Body of pancreas (tissue), 4 donors: ENCODE measurements at places on chromosomes 2 and 18. TPM values are rescaled to one million over a fixed set of nuclear protein-coding genes. Genes with fewer than 3 reads are reported as not detected.

The REEP1 gene
- 4.0 TPM for total RNA-seq

The UGT1A5 gene
- total RNA-seq: not detected

The DTNA gene
- total RNA-seq: 32.2 TPM

The CKAP2L gene
- total RNA-seq: under 0.01 TPM

The SETBP1 gene
- 37.2 TPM for total RNA-seq

The TUBA4B gene
- total RNA-seq: not detected

The PTPN2 gene
- total RNA-seq: 34.2 TPM

The SERPINB5 gene
- total RNA-seq: not detected

The ASB18 gene
- total RNA-seq: not detected

The SULT1C2 gene
- 25.7 TPM for total RNA-seq

The FER1L5 gene
- total RNA-seq: 3.6 TPM

The PLA2R1 gene
- total RNA-seq: 1.3 TPM

DNA sequence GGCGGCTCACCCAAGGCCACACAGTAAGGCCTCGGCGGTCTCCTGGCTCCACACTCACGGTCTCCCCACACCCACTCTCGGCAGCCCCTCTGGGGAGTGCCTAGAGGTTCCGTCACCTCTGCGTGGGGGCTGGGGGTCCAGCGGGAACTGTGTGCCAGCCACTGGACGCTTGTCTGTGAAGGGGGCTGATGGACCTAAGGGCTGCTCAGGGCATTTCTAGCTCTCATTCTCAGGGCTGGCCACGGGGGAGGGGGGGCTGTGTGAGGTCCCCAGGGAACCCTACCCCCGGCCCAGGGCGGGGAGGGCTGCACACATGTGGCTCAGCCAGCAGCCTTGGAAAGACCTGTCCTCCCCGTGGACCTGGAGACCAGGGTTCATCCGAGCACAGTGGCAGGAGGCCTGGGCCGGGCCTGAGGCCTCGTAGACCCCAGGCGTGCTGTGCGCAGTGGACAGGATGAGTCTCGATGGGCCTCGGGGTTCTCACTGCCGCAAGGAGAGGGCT lies 27.1 kb upstream of the ODC1 start:
- H3K4me1 ChIP-seq: peaks cover 6% of the 10 kb centered on the region
- H3K27me3 ChIP-seq: no peaks in the 10 kb centered on the region
- no peak overlapping the region for H3K4me3 ChIP-seq
- no peaks in the 10 kb centered on the region for H3K36me3 ChIP-seq

DNA sequence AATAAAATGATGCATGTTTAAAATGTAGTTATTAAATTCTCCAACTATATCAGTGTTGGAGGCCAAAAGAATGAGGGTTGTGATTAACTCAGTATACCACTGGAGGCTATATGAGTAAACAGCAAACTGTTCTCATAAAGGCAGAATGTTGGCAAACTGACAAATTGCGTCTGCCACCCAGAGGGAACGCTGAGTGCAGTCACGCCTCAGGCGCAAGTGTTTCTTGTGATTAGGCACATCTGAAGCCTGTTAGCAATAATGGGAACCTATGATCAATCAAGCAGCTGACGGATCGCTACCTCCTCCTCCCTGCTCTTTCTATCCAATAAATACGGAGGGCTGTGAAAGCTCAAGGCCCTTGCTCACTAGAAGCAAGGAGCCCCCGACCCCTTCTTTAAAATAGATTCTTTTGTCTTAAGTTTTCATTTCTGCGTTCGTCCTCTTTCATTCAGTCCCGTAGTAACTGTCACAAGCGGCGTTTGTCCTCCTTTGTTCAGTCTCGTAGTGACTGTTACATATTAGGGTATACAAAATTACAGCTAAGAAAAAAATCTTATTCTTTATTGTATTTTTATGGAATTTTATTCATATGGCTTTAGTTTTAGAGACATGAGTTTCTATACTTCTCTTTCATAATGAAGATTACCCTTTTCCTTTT lies 16.3 kb upstream of the RMND5A start:
- peak overlapping the region; percentile 79 for H3K27ac ChIP-seq
- no peak overlapping the region for H3K4me3 ChIP-seq
- H3K4me1 ChIP-seq: peaks cover 28% of the 10 kb centered on the region
- DNase-seq: peak; percentile 72
- no peaks in the 10 kb centered on the region for H3K36me3 ChIP-seq

DNA sequence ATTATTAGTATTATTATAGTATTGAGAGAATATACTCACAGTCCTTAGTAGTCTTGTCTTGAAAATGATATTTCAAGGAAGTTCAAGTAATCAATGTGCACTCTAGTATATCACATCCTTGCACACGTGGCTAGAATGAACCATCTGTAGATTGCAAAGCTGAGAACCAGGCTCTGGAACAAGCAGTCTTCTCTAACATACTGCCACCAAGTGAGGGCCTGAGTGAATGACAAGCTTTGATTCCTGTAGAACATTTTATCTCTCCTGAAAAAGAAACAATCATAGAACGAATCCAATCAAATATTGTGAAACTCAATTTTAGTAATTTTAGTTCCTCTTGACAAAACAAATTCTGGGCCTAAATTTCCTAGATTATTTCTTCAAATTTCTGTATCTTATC lies 55.3 kb upstream of the SULT1C3 start:
- H3K27ac ChIP-seq: no peak overlapping the region
- no peak for DNase-seq
- H3K4me1 ChIP-seq: no peaks in the 10 kb centered on the region
- H3K36me3 ChIP-seq: no peaks in the 10 kb centered on the region

GRCh38 chr2:160051371-160051800 lies 11.0 kb downstream of the PLA2R1 start:
- DNase-seq: no peak
- no peaks in the 10 kb centered on the region for H3K27me3 ChIP-seq
- no peaks in the 10 kb centered on the region for H3K36me3 ChIP-seq
- no peak overlapping the region for H3K4me3 ChIP-seq

GRCh38 chr2:130374587-130375290 lies 18.9 kb downstream of the PTPN18 start:
- no peak overlapping the region for H3K4me3 ChIP-seq
- no peaks in the 10 kb centered on the region for H3K36me3 ChIP-seq
- no peak overlapping the region for H3K27ac ChIP-seq
- H3K27me3 ChIP-seq: no peaks in the 10 kb centered on the region
- H3K4me1 ChIP-seq: peaks cover 30% of the 10 kb centered on the region
- DNase-seq: no peak

GRCh38 chr2:195559431-195559914 lies 97.6 kb upstream of the SLC39A10 start:
- H3K36me3 ChIP-seq: no peaks in the 10 kb centered on the region
- DNase-seq: peak; percentile 51
- peaks cover 6% of the 10 kb centered on the region for H3K4me1 ChIP-seq
- H3K27me3 ChIP-seq: no peaks in the 10 kb centered on the region

GRCh38 chr2:109649736-109650695 lies 35.9 kb downstream of the SOWAHC start:
- no peak for DNase-seq
- peaks cover 8% of the 10 kb centered on the region for H3K4me1 ChIP-seq
- H3K27me3 ChIP-seq: no peaks in the 10 kb centered on the region
- no peaks in the 10 kb centered on the region for H3K36me3 ChIP-seq
- no peak overlapping the region for H3K4me3 ChIP-seq

DNA sequence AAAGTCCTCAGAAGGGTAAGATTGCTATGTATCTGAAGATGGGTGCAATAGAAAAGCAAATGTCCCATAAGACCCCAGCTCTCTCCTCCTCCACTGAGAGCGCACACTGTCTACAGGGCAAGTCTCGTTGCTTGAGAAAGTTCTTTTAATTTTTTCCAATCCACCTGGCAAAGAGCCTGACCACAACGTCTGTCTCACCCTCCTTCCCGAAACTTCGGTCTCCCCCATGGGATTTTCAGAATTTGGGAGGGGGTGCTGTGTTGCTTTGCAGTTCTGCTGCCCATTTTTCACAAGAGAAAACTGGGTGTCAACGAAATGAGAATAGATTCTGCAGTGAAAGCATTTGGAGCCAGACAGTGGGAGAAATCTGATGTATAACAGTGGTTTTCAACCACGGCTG lies 40.4 kb downstream of the SERTAD2 start:
- peaks cover 17% of the 10 kb centered on the region for H3K4me1 ChIP-seq
- H3K27ac ChIP-seq: no peak overlapping the region
- H3K27me3 ChIP-seq: no peaks in the 10 kb centered on the region
- H3K36me3 ChIP-seq: no peaks in the 10 kb centered on the region

- H3K27ac ChIP-seq: no peak overlapping the region
- no peaks in the 10 kb centered on the region for H3K27me3 ChIP-seq
- H3K36me3 ChIP-seq: no peaks in the 10 kb centered on the region
- no peak overlapping the region for H3K4me3 ChIP-seq
- H3K4me1 ChIP-seq: no peaks in the 10 kb centered on the region
These were observed 131.6 kb downstream of the CCDC85A start for GRCh38 chr2:56315376-56315775.

GRCh38 chr2:3322311-3322970 lies 55.2 kb downstream of the EIPR1 start:
- DNase-seq: no peak
- H3K4me1 ChIP-seq: no peaks in the 10 kb centered on the region
- no peaks in the 10 kb centered on the region for H3K36me3 ChIP-seq
- H3K4me3 ChIP-seq: no peak overlapping the region
- no peak overlapping the region for H3K27ac ChIP-seq
- no peaks in the 10 kb centered on the region for H3K27me3 ChIP-seq

GRCh38 chr2:39394516-39394961 lies 42.5 kb downstream of the MAP4K3 start:
- no peaks in the 10 kb centered on the region for H3K36me3 ChIP-seq
- peaks cover 40% of the 10 kb centered on the region for H3K4me1 ChIP-seq
- no peak overlapping the region for H3K27ac ChIP-seq
- no peak overlapping the region for H3K4me3 ChIP-seq

- H3K27me3 ChIP-seq: no peaks in the 10 kb centered on the region
- no peaks in the 10 kb centered on the region for H3K36me3 ChIP-seq
- no peaks in the 10 kb centered on the region for H3K4me1 ChIP-seq
- no peak overlapping the region for H3K27ac ChIP-seq
These were observed 12.8 kb downstream of the IL18RAP start for GRCh38 chr2:102435741-102436140.

GRCh38 chr2:67626656-67627055 lies 229.5 kb downstream of the ETAA1 start:
- H3K36me3 ChIP-seq: no peaks in the 10 kb centered on the region
- no peaks in the 10 kb centered on the region for H3K4me1 ChIP-seq
- DNase-seq: no peak
- no peak overlapping the region for H3K4me3 ChIP-seq
- H3K27ac ChIP-seq: no peak overlapping the region

GRCh38 chr2:188291617-188292347 lies at the start of gene GULP1:
Gene GULP1, plus strand, starts transcription at chr2:188291874. Its CDS starts 185,829 bp downstream, at chr2:188477703.
- no peaks in the 10 kb centered on the region for H3K36me3 ChIP-seq
- no peaks in the 10 kb centered on the region for H3K27me3 ChIP-seq
- H3K27ac ChIP-seq: peak within 1 kb of the TSS; percentile 97
- H3K4me3 ChIP-seq: peak within 1 kb of the TSS; percentile 64
- DNase-seq: peak; percentile 78

GRCh38 chr2:191064590-191064989 lies 50.6 kb upstream of the STAT1 start:
- DNase-seq: no peak
- H3K36me3 ChIP-seq: no peaks in the 10 kb centered on the region
- H3K4me1 ChIP-seq: no peaks in the 10 kb centered on the region
- H3K27me3 ChIP-seq: no peaks in the 10 kb centered on the region
- H3K4me3 ChIP-seq: no peak overlapping the region

- H3K27me3 ChIP-seq: no peaks in the 10 kb centered on the region
- no peak for DNase-seq
- H3K4me3 ChIP-seq: no peak overlapping the region
These were observed 213.0 kb downstream of the RNF152 start for GRCh38 chr18:61679836-61680235.

DNA sequence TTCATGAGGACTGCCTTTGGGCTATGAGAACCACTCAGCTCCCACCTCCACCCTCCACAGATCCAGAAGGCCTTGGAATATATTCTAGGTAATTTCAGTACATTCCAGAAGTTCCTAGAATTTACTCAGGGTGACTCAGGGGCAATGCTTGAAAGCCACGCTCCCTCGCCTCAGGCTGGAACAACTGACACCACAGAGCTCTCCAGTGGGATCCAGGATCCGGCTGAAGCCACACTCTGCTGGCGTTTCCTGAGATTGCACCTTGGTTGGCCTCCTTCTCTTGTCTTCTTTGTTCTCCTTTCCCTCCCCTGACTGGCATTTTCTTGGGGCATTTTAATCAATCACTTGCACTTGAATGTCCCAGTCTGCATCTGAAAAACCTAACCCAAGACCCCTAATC lies 92.6 kb upstream of the KCNE4 start:
- H3K4me3 ChIP-seq: no peak overlapping the region
- DNase-seq: no peak
- H3K4me1 ChIP-seq: no peaks in the 10 kb centered on the region
- no peaks in the 10 kb centered on the region for H3K27me3 ChIP-seq

- H3K27me3 ChIP-seq: no peaks in the 10 kb centered on the region
- no peak overlapping the region for H3K27ac ChIP-seq
- H3K4me1 ChIP-seq: no peaks in the 10 kb centered on the region
- no peak overlapping the region for H3K4me3 ChIP-seq
- H3K36me3 ChIP-seq: no peaks in the 10 kb centered on the region
- DNase-seq: no peak
These were observed 19.4 kb upstream of the HNRNPA3 start for GRCh38 chr2:177193240-177193639.

GRCh38 chr2:5690718-5691220 lies 1.4 kb upstream of the SOX11 start:
- DNase-seq: no peak
- peaks cover 11% of the 10 kb centered on the region for H3K27me3 ChIP-seq
- H3K36me3 ChIP-seq: no peaks in the 10 kb centered on the region
- peaks cover 28% of the 10 kb centered on the region for H3K4me1 ChIP-seq
- no peak overlapping the region for H3K27ac ChIP-seq

GRCh38 chr2:112181571-112182290 lies 43.5 kb downstream of the FBLN7 start:
- H3K27me3 ChIP-seq: no peaks in the 10 kb centered on the region
- no peaks in the 10 kb centered on the region for H3K36me3 ChIP-seq
- no peak overlapping the region for H3K27ac ChIP-seq
- H3K4me1 ChIP-seq: peaks cover 5% of the 10 kb centered on the region
- DNase-seq: peak; percentile 16

- no peak overlapping the region for H3K4me3 ChIP-seq
- no peaks in the 10 kb centered on the region for H3K36me3 ChIP-seq
- DNase-seq: no peak
- no peaks in the 10 kb centered on the region for H3K27me3 ChIP-seq
- no peaks in the 10 kb centered on the region for H3K4me1 ChIP-seq
- H3K27ac ChIP-seq: no peak overlapping the region
These were observed 122.1 kb upstream of the SLC39A10 start for GRCh38 chr2:195534971-195535370.

GRCh38 chr2:29847886-29848285 lies 73.5 kb downstream of the ALK start:
- H3K4me3 ChIP-seq: no peak overlapping the region
- no peak overlapping the region for H3K27ac ChIP-seq
- H3K4me1 ChIP-seq: no peaks in the 10 kb centered on the region
